ENCODE measurements at places on chromosomes 2 and 18. TPM values are rescaled to one million over a fixed set of nuclear protein-coding genes. Genes with fewer than 3 reads are reported as not detected.

OBSL1 gene
- 2.8 TPM for total RNA-seq

IL1R2 gene
- not detected for total RNA-seq

ONECUT2 gene
- total RNA-seq = under 0.01 TPM

DSG2 gene
- 1.3 TPM for total RNA-seq

SAP130 gene
- total RNA-seq = 9.7 TPM

POTEI gene
- total RNA-seq = 0.05 TPM

RAB6D gene
- under 0.01 TPM for total RNA-seq

ALLC gene
- not detected for total RNA-seq

GALNT14 gene
- total RNA-seq = 2.1 TPM

VWA3B gene
- total RNA-seq = not detected

CRYGC gene
- not detected for total RNA-seq

TCF4 gene
- 162 TPM for total RNA-seq

CDH19 gene
- total RNA-seq = not detected

NT5DC4 gene
- total RNA-seq = not detected

HAAO gene
- not detected for total RNA-seq

FSHR gene
- not detected for total RNA-seq

ANKRD29 gene
- total RNA-seq = 1.5 TPM

DLX2 gene
- total RNA-seq = not detected

CCBE1 gene
- total RNA-seq = 3.5 TPM

B3GNT7 gene
- 1.3 TPM for total RNA-seq

HOXD8 gene
- 24.1 TPM for total RNA-seq
